Stimulated activated CD8-positive, alpha-beta memory T cell treated with anti-CD3 and anti-CD28 coated beads, Interleukin-4, amount 100 ng/mL, for 4 hours (primary cell): ENCODE measurements at places on chromosomes 4 and X.

GRCh38 chr4:37014584-37014983, 230.0 kb upstream of the NWD2 start:
- DNase-seq, result no peak

DNA sequence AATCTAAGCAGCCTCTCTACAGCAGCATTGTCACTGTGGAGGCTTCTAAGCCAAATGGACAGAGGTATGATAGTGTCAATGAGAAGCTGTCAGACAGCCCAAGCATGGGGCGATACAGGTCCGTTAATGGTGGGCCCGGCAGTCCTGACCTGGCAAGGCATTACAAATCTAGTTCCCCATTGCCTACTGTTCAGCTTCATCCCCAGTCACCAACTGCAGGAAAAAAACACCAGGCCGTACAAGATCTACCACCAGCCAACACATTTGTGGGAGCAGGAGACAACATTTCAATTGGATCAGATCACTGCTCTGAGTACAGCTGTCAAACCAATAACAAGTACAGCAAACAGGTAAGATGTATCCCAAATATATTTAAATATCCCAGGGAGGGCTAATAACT, 4.1 kb downstream of the PCDH7 start:
- DNase-seq, result no peak

- DNase-seq, result no peak
These were observed 60.2 kb downstream of the HMGB2 start for GRCh38 chr4:173273941-173274340.

- no peak for DNase-seq
These were observed 10.4 kb downstream of the KIT start for GRCh38 chr4:54668014-54668611.

GRCh38 chr4:96103086-96103485, 263.2 kb downstream of the PDHA2 start:
- no peak for DNase-seq

DNA sequence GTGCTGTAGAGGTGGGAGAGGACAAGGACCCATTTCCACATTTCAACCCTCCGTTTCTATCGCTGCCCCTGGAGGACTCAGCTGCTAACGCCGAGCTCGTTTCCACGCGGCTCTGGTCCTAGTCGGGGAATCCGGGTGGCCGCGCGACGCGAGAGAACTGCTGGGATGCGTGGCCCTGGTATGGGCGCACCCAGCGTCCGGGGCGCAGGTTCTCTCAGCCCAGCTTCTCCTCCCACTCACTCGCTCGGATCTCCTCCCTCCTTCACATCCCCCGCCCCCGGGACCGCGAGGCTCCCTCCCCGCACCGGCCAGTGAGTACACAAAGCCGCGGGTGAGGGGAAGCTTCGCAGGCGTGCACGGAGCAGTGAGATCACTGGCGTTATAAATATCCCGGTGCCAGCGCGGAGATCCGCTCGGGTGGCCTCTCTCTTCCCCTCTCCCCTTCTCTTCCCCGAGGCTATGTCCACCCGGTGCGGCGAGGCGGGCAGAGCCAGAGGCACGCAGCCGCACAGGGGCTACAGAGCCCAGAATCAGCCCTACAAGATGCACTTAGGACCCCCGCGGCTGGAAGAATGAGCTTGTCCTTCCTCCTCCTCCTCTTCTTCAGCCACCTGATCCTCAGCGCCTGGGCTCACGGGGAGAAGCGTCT, at the start of gene FGF5:
Gene FGF5 (plus strand): TSS at position 412 of the 649 bp plus-strand sequence. CDS start 161 bp downstream, at position 573.
- DNase-seq, result no peak

GRCh38 chr4:139763672-139764071, 98.1 kb downstream of the MGST2 start:
- no peak for DNase-seq

GRCh38 chr4:110131916-110132315, 66.5 kb downstream of the ELOVL6 start:
- no peak for DNase-seq

GRCh38 chr4:7939377-7940108, at the start of gene AFAP1:
AFAP1 (minus strand) TSS chr4:7939861; CDS start chr4:7872078, 67,783 bp downstream.
- peak; percentile 61 for DNase-seq

- no peak for DNase-seq
These were observed 114.6 kb downstream of the UBE2K start for GRCh38 chr4:39812500-39812899.
